ENCODE measurements at places on chromosomes 7 and 10.

- DNase-seq, result peak; percentile 57
Measured at GRCh38 chr10:34172936-34173533, 642.1 kb downstream of the PARD3 start.

DNA sequence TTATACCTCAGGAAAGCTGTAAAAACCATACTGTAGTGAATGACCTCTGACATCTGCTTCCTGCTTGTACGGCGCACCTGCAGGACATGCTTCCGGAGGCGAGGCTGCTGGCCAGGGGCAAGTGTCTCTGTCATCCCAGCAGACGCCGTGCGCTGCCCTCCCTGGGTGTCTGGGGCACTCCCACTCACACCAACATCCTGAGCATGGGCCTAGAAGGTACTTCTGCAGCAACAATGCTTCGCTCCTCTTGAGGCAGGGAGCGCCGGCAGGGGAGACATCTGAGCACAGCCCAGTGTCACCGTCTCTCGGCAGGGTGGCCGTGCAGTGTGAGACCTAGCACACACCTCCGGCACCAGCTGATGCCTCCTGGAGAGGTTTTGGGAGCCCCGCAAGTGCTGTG is 269.2 kb downstream of the MAD1L1 start:
- DNase-seq, result no peak

GRCh38 chr10:77371421-77371820 is 266.2 kb downstream of the KCNMA1 start:
- DNase-seq, result no peak

DNA sequence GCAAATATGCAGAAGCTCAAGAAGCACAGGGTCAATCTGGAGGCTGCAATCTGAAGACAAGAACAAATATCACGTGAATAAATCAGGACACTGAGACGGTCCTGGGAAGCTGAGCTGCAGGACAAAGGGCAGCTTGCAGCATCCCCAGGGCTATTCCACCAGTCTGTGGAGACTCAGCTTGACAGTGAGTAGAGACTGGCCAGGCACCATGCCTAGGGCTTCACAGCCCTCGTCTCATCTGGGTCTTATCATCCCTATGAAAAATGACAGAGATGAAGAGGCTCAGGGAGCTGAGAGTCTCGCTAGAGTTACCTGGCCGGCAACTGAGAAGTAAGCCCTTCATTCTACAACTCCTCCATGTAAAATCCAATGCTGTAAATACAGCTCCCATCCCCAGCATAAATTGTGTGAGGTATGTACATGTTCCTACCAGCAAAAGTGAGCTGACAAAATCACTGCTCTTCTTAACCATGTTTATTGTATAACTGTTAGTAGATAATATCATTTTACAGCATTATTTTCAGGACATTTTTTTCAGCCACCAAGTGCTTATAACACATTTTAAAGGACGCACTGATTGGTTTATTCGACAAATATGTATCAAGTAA is 186.6 kb upstream of the IGFBP3 start:
- no peak for DNase-seq

GRCh38 chr7:96303105-96303685 is 18.7 kb downstream of the SLC25A13 start:
- DNase-seq, result no peak

- no peak for DNase-seq
Measured at GRCh38 chr7:79854621-79855020, 280.0 kb upstream of the GNAI1 start.

GRCh38 chr10:102644066-102644645 is at the start of gene TRIM8:
TSS of gene TRIM8 (plus strand) at chr10:102644479. CDS start at chr10:102644618, 139 bp downstream.
- DNase-seq, result peak; percentile 80

GRCh38 chr7:136053689-136054485 is 76.7 kb upstream of the MTPN start:
- no peak for DNase-seq

DNA sequence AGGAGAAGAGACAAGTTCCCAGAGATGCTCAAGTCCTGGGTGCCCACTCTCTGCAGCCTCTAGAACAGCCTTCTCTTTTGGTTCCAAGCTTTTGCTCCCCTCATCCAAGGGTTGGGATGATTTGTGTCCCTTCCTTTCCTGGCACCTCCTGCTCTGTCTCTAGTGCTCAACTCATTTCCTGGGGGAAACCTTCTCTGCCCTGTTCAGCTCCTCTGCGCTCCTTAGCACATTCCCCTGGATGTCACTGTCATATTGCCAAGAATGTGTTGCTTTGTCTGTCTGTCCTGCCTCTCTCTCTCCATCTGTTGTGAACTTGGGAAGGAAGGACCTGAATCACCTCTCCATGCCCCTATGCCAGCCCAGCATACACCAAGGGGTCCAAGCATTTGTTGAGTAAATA is 5.1 kb upstream of the LBX1 start:
- no peak for DNase-seq

DNA sequence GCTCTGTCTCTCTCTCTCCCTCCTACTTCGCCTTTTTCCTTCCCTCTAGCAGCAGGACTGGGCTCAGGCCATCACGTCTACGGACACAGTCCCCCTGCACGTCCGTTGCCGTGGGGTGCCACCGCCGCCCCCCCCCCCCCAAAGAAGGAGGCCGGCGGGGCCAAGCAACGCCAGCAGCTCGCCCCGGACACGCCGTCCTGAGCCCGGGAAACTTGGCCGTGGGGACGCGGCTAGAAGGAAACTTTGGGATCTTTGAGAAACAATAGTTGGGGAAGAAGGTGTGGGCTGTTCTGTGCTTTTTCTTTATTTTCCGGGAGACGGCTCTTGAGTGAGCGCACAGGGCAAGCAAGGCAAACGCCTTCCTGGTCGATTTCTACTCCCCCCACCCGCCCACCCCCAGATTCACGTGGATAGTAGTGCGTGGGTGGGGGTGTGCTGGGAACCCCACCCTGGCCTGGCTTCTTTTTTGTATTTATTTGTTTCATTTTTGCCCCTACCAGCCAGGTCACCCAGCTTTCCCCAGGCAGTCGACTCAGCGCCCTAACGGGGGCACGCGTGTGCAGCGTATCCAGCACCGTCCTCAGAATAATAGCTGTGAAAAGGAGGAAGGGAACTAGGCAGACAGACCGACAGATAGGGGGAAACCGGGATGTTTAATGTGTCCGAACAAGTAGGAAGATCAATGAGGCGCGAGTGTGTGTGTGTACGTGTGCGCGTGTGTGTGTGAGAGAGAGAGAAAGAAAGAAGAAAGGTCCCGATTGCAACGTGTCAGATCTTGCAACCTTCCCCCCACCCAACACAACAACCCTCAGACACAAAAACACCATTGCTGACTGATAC is 1.4 kb downstream of the MXI1 start:
- peak; percentile 54 for DNase-seq

GRCh38 chr7:66505531-66506451 is 122.9 kb upstream of the KCTD7 start:
- DNase-seq, result peak; percentile 17

DNA sequence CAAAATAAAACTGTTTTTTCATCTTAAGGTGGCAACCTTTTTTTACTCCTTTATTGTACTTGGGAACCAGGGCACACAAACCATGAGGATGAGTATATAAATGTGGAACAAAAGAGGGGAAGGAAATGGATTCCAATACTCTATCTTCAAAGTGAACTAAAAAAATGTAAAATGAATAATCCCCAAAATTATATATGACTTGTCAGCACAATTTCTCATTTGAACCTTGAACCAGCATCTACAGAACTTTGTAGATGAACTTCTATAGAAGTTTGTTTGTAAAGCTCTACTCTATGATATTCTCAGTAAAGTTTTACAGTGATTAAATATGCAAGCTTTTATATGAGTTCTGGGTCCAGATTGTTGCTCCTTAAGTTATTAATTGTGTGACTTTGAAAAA is 218.2 kb upstream of the ETV1 start:
- DNase-seq, result no peak

DNA sequence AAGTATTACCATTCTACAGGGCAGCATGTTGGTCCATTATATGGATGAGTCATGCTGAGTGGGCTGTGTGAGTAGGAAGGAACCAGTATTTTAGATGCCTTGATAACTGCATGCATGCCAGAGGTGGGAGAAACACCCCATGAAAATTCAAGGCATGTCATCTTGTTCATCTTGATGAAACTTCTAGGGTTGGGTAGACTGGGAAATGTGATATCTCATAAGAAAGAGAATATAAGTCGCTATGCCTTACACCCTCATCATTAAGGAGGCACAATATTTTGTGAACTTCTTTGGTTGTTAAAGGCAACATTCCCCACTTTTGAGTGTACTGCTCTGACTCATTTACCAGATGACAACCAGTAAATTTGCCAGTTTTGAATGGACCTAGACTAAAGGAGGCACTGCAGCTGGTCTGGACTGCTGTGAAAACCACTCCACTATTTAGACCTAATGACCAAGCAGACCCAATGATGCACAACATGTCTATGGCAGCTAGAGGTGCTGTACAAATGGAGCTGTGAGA is 48.0 kb downstream of the ZNF365 start:
- peak; percentile 51 for DNase-seq

DNA sequence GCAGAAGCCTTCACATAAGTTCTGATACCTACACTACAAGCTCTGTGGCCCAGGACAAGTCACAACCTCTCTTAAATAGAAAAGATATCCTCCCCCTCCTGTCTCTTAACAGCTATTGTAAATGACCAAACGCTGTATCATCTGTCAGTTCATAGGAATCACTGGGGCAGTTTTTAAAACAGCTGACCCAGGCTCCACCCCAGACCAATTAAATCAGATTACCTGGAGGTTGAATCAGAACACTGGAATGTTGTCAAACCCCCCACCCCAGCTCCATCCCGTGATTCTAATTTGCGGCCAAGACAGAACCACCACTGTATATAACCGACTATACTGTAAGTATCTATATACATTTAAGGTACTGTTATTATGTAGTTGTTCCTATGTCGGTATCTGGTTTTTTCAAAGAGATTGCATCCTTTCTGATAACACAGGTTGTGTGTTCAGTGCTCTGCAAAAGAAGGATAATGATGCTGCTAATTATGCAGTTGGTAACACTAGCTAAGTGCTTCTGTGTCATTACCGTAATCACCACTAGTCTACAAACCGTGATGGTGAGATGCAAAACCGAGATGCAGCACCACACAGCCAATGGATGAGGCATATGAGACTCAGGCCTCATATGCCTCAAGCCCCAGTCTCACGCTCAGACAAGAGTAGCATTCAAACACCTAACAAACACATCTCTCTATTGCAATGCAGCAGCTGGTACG is 47.4 kb downstream of the TNS3 start:
- DNase-seq, result no peak

- DNase-seq, result no peak
Measured at GRCh38 chr10:7915923-7916536, 97.7 kb downstream of the TAF3 start.

GRCh38 chr7:30997316-30997715 is 33.6 kb downstream of the GHRHR start:
- no peak for DNase-seq

- peak; percentile 45 for DNase-seq
Measured at GRCh38 chr10:77111611-77112550, 525.7 kb downstream of the KCNMA1 start.

- peak; percentile 65 for DNase-seq
Measured at GRCh38 chr7:7183061-7183837, 905 bp downstream of the C1GALT1 start.

GRCh38 chr7:109449760-109450159 is 880.1 kb downstream of the DNAJB9 start:
- DNase-seq, result no peak

GRCh38 chr10:64519831-64520230 is 998.6 kb downstream of the REEP3 start:
- DNase-seq, result no peak

- no peak for DNase-seq
Measured at GRCh38 chr10:4102802-4103344, 317.9 kb upstream of the KLF6 start.

- DNase-seq, result no peak
Measured at GRCh38 chr10:132143162-132143561, 43.6 kb upstream of the DPYSL4 start.

- no peak for DNase-seq
Measured at GRCh38 chr7:95919556-95919955, 147.2 kb downstream of the DYNC1I1 start.

DNA sequence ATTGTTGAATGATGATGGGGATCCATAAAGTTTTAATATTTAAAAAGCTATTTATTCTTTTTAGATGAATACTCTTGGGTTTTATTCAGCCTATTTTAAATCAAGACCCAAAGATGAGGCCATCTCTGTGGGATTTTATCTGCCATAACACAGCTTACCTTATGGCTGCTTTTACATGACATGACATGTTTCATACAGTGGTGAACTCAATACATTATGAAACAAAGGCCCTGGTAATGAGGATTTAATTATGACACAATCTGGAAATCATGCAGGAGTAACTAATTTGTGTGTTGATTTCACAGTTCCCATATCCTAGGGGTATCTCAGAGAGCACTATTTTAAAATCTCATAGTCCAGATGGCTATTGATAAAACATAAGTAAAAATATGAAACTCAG is 661.8 kb upstream of the FZD8 start:
- DNase-seq, result no peak

DNA sequence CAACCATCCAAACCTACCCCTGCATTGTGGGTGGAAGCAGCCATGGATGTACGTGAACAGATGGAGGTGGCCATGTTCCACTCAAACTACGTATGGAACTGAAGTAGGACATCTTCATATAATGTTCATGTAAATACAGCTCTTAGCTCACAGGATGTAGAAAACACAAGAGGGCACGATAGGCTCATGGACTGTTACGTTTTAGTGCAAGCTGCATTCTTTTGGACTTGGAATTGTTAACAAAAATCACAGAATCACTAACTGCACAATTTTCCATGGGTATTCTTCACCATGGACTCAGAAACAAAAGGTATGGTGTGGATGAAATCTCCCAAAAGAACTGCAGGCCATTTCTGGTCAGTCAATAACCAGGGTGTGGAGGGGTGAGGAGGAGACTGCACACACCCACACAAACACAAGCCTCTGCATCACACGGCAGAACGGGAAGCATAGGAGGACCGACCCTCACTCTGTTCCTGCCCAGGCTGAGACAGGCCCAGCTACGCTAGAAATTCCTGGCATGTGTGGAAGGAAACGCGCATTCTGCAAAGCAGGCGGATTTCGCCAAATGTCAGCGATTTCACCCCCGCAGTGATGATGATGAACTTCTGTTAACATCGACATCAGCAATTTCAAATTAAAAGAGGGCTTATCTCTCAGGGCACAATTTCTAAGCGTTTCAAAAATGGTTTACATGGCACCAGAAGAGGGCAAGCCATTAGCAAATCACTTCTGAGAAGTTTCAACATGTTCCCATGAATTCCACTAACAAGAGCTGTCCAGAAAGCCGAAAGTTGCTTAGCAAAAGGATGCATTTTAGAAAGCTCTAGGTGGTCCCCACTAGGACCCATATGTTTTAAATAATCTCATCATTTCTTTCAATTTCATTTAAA is 149.0 kb downstream of the TNS3 start:
- DNase-seq, result peak; percentile 31

- DNase-seq, result no peak
Measured at GRCh38 chr7:67916571-67917436, 920.2 kb downstream of the TYW1 start.

DNA sequence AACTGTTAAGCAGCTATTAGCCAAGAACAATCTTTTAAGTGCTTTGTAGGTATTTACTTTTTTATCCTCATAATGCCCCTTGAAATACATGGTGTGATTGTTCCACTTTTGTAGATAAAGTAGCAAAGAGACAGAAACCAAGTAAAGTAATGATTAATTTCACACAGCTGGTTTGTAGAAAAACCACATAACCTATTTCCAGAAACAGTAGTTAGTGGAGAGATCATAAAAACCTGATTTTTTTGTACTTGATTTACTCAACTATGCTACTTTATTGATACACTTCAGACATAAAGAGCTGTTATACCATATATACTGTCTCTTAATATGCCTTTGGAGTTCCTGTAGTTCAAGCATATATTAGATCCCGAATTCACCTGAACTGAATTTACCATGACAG is 118.4 kb downstream of the SEMA3A start:
- no peak for DNase-seq

GRCh38 chr7:35781200-35781701 is 19.6 kb upstream of the SEPTIN7 start:
- DNase-seq, result no peak

Measured in suppressor macrophage treated with lipopolysaccharide for 1 hour (primary cell).